ENCODE measurements at places on chromosomes 1 and 21.
A peak's percentile ranks its signal among the peaks of the same experiment; 100 is the strongest.

- DNase-seq, result peak; percentile 84
These were observed 30.0 kb downstream of the MIS18A start for GRCh38 chr21:32248571-32249461.

DNA sequence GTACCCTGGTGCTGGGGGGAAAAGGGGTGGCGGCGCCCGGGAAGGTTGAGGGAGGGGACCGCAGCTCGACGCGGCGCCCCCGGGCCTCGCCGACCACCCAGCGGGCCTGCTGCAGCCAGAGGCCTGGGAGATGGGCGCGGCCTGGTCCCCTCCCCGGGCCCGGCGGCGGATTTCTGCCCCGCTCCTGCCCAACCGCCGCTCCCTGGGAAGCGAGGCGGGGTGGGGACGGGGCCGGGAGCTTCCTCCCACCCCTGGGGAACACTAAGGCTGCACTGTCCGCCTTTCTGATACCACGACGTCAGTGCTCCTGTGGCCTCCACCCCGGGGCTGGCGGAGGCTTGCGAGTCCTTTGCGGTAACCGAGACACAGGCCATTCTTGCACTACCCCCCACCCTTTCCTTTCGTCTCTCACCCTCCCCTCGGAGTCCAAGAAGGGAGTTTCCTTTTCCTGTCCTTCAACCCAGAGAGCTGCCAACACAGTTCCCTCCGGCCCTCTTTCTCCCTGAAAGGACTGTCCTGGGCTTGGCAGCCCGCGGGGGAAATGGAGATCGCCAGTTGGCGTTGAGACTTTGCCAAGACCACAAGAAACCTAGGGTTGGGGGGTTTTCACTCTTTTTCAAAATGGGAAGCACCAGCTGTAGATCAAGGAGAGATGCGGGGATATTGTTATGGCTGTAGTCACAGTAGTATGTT is 742 bp downstream of the SH3GLB1 start:
- peak; percentile 62 for DNase-seq

GRCh38 chr1:153371231-153371630 is 4.2 kb downstream of the S100A12 start:
- no peak for DNase-seq

DNA sequence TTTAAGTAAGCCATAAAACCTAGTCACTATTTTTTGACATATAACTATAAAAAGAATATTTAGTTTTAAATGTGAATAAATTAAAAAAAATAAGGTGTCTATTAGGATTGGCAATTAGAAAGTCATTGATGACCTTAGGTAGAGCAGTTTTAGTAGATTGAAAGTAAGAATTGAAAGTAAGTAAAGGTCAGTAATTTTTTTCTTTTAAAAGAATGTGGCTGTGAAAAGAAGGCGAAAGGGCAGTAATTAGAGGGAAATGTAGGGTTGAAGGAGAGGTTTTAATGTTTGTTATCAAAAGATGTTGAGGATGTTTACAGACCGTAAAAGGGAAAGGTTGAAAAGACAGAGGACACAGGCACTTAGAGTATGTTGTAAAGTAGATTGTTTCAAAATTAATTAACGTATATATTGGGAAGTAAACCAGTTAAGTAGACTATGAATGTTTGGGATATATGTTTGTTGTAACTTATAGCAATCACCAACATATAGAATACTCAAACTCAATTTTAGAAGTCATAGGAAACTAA is 41.0 kb downstream of the ZFYVE9 start:
- no peak for DNase-seq

DNA sequence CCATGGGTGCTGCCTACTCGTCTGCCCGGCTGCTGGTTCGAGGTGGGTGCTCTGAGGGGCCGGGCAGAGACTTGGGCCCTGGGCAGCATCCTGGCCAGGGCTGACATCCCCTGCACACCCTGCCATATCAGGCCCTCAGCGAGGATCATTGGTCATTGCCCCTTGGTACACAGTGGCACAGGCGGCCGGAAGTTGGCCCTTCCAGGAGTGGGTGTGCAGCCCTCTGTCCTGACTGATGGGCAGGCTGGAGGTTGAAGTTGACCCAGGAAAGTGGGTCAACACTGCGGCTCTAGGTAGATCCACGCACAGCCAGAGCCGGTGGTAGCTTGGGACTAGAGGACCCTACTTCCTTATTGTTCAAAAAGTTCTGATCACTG is 72.9 kb downstream of the TRIM11 start:
- no peak for DNase-seq

- no peak for DNase-seq
These were observed 89.3 kb downstream of the HMCN1 start for GRCh38 chr1:185823467-185823866.

DNA sequence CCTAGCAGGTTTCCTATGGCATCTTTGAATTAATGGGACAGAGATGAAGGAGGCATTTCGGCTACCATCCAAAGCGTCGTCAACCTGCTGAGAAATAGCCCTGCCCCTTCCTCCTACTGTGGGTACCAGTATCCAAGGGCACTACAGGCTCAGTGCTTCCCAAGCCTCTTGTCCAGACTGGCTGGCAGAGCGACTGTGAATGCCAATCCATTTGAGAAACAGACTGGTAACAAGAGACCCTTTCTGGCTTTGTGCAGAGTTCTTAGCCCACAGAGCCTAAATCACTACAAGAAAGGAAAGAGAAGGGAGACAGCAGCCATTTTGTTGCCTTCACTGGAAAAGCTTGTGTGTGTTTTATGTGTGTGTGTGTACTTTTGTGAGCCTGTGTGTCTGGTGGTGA is 115.5 kb downstream of the HMGB4 start:
- DNase-seq, result no peak

DNA sequence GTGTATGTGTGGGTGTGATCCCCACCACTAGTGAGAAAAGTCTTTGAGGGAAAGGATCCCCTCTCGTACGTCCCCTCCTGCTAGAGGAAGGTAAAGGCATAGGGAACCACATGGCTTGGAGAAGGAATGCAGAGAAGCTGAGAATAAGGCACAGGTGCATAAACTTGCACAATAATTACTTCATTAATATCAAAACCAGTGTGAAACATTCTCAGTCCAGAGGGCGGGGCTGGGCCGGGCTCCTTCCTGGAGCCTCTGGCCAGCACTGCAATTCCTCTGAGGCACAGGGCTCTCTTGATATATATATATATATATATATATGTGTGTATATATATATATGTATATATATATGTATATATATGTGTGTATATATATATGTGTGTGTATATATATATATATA is 162.6 kb downstream of the TSEN15 start:
- no peak for DNase-seq

DNA sequence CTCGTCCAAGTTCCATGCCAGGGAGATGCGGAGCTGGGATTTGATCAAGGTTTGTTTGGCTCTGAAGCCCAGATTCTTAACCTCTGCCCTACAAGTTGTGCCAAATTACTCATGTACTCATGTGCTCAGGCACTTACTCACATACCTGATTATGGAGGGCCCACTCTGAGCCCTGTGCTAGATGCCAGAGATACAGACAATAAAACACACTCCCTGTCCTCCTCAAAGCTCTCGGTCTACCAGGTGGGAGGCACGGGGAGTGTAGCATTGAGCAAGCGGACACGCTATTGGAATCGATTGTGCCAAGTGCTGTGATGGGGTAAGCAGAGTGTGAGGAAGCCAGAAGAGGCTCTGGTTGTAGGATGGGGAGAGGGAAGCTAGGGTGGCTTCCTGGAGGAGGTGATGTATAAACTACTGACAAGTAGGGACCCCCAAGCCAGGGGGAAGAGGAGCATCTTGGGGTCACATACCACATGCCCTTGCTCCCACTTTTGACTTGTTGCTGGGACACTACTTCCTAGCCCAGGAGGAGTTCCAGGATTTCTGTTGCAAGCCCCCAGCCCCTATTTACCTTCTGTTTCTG is 49.8 kb upstream of the IFNLR1 start:
- DNase-seq, result no peak

GRCh38 chr1:70043804-70044203 is 161.6 kb downstream of the LRRC40 start:
- no peak for DNase-seq

- DNase-seq, result no peak
These were observed 48.1 kb downstream of the ELAPOR1 start for GRCh38 chr1:109161858-109162606.

DNA sequence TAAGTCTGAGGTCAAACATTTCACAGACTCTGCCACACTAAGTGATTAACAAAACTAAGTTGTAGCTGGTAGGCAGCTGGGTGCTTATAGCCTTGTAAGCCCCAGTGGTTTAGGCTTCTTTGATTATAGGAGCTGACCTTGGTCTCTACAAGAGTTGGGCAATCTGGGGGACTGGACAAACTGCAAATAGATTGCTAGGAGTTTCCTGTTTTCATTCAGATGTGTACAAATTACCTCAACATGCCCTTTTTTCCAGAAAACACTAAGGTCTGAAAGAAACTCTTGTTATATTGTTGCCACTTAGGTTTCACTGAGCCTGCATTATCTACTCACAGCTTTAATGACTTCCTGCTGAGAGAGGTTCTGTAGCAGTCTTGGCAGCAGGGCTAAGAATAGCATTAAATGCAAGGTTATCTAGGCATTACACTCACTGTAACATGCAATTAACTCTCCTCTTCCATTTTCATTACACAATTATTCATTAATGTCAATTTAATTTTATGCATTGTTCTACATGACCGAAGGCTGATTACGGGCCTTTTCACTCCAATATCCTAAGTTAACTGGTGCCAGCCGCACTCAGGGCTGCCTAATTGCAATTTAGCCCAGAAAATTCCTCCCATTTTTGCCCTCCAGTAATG is 314.0 kb downstream of the LMO4 start:
- peak; percentile 84 for DNase-seq

DNA sequence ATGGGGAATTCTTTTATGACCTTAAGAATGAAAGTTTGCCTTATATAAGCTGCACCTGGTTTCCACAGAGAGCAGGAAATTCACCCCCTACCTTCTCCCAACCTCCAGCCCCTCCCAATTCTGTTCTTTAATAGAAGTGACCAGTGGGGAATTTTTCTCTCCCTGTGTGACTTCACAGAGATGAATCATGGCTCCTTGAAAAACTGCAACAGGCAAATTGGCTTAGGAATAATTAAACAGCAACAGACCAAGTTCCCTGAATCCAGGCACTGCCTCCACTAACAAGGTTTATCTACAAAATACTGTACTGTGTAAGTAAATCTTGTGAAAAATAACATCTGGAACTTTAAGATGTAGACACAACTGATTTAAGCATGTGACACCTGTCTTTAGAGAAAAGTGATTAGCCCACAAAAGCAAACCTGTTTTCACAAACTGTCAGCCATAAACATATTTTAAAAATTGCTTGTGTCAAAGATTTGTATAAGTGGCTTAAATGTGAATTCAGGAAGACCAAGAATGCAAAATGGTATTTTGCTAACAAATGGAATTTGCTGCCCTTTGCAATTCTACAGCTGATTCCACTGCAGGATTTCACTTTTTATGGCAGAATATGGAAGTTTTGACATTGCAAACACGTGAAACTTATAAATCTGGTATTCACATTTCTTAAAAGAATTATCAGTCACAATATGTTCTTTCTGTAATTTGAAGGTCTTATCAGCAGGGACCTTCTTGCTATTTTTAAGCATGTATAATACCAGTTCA is 54.0 kb downstream of the ALG14 start:
- no peak for DNase-seq

GRCh38 chr1:213828867-213829266 is 158.9 kb upstream of the PROX1 start:
- peak; percentile 27 for DNase-seq

DNA sequence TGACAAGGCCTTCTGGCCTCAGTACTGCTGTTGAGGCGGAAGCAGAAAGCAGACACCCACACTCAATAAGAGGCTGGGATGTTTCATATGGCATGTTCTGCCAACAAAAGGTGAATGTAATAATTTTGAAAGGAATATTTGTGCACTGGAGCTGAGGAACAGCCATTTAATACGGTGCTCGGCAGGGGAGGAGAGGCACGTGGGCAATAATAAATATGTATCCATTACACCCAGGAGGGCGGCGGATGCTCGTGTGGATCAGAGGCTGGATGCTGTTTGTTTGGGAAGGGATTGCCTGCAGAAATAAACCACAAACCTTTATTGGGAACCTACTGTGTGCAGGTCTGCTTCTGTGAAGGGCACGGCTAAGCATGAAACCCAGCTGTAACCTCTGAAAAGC is 92.0 kb downstream of the VWA5B1 start:
- DNase-seq, result peak; percentile 78

GRCh38 chr21:36698385-36698980 is 432 bp upstream of the SIM2 start:
- no peak for DNase-seq

DNA sequence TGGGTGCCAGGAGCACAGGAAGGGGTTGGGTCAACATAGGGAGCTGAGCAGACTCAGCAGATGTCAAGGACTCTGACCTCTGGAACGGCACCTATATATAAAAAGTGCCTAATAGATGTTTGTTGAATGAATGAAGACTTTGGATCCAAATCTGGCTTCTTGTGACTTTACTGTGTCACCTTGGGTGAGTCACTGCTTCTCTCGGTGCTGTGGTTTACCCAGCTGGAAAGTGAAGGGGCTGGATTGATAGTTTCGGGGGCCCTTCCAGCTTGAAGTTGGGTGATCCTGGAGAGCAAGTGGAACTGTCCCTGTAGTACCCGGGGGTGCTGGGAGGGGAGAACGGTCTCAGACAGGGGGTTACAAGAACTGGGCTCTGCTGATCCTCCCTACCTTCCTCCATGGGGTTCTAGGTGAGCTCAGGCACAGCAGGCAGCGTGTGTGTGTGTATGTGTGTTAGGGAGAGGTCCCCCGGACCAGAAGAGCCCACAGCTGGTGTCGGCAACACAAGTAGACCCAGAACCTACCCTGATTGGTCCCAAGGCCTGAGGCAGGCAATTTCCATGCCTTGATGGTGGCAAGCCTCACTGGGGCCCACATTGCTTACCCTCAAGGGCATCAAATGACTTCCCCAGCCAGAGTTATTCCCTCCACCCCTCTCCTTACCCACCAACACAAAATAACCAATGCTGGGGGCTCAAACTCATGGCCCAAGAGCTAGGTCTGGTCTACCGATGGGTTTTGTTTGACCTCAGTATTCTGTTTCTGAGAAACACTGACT is 5.5 kb upstream of the PADI1 start:
- DNase-seq, result no peak

GRCh38 chr1:59846895-59847282 is 32.1 kb downstream of the HOOK1 start:
- DNase-seq, result no peak

DNA sequence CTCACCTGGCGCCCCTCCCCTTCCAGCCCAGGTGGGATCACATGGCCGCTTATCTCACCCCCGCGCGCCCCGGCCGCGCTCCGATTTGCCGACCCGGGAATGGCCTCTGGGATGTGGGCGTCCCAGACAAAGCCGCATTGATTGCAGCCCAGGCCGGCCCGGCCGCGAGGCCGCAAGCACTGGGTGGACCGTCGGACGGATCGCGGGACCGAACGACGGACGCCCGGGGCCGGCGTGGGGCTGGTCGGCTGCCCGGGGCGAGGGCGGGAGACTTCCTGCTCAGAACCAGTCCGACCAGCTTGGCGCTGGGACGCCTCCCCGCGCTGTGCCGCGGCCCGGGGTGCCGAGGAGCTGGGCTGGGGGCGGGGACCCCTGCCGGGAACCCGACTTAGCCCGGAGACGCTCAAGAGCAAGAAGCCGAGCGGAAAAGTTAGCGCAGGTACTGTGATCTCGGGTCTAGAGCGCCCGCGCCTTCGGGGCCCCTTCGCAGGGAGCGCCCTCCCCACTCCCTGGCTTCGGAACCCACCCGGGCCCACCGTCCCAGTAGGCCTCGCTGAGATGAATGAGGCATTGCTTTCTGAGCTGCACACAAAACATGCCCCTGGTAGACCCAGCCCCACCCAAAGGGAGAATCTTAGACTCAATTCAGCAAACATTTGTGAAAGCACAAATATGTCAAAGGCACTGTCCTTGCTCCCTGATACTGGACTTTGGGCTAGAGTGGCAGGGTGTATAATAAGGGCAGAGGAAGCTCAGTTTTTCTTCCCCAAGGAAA is 415 bp upstream of the LAD1 start:
- peak; percentile 38 for DNase-seq

Measured in COR-L47 (cell line).